ENCODE measurements at places on chromosomes 7 and 10.

DNA sequence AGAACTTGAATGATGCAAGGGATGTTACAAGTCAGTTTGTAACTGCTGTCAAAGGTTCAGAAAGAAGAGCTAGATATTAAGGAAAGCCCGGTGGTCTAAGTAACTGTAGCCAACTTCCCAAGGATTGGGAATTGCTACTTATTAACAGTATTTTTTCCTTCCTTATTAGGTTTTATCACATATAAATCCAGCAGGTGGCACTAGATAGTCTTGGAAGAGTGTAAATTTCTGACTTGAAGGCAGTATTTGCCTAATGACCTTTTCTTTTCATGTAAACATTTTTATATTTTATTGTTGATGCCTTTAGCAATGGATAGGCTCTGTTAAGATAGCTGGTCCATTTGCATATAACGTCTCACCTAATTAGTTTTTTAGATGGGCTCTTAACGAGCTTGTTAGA, 51.2 kb downstream of the ANLN start:
- DNase-seq: no peak

GRCh38 chr7:142717453-142717852, 31.8 kb upstream of the PRSS1 start:
- DNase-seq: peak; percentile 31

DNA sequence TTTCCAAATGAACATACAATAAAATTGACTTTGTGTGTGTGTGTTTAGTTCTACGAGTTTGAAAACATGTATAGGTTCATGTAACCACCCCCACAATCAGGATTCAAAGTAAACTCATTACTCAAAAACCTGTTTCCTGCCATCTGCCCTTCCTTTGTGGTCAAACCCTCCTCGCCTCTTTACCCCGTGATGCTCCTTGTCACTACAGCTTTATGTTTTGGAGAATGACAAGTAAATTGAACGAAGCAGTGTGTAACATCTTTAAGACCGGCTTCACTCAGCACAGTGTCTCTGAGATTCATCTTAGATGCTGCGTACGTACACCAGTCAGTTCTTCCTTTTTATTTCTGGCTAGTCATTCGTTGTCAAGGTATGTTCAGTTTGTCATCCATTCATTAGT, 54.6 kb upstream of the MKI67 start:
- peak; percentile 67 for DNase-seq

DNA sequence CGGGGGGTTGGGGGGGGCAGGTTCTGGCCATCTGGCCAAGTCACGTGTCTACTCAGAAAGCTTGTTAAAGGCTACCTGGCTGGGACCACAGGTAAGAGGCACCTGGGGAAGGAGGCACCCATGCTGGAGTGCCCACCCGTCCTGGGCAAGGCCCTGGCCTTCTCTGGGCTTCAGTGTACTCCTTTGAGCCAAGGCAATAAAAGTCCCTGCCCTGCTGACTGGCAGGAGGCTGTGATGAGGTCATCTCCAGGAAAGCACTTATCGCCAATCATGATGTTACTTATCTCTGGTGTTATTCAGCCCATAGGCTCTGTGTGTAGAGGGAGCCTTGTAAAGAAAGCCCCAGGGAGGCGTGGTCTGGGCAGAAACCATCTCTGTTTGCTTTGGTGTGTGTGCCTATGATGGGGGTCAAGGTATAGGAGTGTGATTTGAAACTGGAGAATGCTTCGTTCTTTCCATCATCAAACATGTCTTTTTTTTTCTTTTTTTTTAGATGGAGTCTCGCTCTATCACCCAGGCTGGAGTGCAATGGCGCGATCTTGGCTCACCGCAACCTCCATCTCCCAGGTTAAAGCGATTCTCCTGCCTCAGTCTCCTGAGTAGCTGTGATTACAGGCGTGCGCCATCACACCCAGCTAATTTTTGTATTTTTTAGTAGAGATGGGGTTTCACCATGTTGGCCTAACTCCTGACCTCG, 2.5 kb upstream of the CLDN4 start:
- no peak for DNase-seq

- peak; percentile 40 for DNase-seq
Observed at GRCh38 chr10:67785098-67785497, 52.9 kb downstream of the DNAJC12 start.

- DNase-seq: no peak
Observed at GRCh38 chr7:54904986-54905385, 113.8 kb upstream of the EGFR start.

- no peak for DNase-seq
Observed at GRCh38 chr10:72692744-72692993, 726 bp downstream of the MCU start.

- DNase-seq: no peak
Observed at GRCh38 chr7:45363669-45364068, 206.1 kb downstream of the RAMP3 start.

- no peak for DNase-seq
Observed at GRCh38 chr7:157415486-157415885, 78.7 kb downstream of the DNAJB6 start.

DNA sequence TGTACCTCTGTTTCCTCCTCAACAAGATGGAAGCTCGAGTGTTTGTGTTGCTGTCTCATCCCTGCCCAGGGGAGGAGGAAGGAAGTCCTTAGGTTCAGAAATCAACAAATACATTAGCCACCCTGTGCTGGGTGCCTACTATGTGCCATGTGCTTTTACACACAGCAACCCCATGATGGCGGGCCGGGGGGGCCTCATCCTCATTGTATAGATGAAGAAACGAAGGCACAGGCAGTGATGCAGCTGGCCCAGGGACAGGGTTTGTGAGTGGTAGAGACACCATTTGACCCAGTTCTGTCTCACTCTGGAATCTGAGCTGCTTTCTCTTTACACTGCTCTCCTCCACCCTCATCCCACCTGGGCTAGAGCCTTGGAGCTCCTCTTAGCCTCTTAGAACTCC, 1.9 kb upstream of the CALHM2 start:
- no peak for DNase-seq

- DNase-seq: no peak
Observed at GRCh38 chr7:158272509-158273137, 315.0 kb downstream of the PTPRN2 start.

GRCh38 chr10:36712695-36713094, 412.7 kb upstream of the ANKRD30A start:
- no peak for DNase-seq

DNA sequence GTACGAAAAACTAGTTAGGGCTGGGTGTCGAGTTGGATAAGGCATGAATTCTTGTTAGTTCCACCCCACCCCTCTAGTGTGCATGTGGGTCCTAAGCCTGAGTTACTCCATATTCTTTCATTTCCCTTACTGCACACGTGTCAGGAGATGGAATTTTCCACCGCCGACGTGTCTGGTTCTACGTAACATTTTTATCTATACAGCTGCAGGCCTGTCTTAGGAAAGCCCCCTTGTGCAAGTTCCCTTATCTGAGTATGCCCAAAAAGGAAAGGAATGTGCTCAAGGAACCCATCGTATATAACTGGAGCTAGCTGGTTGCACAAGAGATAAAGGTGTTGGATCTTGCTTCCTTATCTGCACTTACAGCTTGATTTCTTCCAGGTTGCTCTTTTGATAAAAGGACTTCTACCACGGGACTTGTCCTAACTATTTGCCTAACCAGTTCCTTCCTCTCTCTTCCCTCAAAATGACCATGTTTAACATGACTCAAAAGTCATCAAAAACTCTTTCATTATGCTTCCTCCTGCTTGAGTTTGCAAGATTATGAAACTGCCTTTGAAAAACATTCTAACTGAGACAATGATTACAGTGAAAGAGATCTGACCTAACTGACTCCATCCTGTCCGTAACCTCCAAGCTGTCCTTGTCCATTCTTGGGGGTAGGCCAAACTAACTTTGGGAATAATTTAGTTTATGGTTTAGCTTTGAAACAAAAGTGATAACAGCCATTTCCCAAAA, 181.4 kb downstream of the AKR1D1 start:
- DNase-seq: no peak

DNA sequence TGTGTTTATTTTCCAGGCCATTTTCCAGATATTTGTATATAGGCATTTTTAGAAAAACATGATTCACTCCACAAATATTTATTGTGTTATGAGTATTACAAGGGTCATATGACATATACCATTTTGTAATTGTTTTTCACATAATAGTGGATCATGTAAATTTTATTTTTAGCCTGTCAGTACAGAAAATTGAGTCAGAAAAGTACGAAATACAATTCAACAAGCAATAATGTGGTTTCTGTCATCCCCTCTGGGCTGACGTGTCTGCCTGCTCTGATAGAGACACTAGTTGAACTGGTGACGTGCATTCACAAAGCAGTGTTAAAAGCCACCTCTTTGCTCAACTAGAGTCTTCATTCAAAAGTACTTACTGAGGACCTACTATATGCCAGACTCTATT, 97.9 kb upstream of the STEAP1B start:
- DNase-seq: no peak

DNA sequence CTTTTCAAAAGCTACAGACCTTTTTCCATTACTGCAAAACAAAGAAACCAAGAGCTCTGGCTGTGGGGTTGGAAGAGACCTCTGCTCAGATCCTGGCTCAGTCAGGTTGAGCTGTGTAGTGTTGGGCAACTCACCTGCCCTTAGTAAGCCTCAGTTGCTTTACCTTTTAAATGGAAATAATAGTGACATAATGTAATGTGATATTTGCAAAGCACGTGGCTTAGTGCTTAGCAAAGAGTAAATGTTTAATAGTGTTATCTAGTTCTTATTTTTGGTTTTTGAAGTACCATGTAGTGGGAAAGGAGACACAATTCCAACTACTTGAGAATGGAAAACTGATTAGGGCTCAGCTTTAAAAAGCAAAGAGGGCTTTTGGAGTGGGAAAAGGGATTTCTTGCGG, 100.2 kb downstream of the SVIL start:
- DNase-seq: no peak

- DNase-seq: no peak
Observed at GRCh38 chr7:73921623-73922528, 60.9 kb downstream of the TMEM270 start.

GRCh38 chr10:70437721-70438120, 3.8 kb downstream of the NODAL start:
- no peak for DNase-seq

GRCh38 chr10:130458509-130458908, 322.3 kb downstream of the GLRX3 start:
- DNase-seq: no peak

GRCh38 chr10:994836-995558, 6.8 kb downstream of the GTPBP4 start:
- DNase-seq: no peak

DNA sequence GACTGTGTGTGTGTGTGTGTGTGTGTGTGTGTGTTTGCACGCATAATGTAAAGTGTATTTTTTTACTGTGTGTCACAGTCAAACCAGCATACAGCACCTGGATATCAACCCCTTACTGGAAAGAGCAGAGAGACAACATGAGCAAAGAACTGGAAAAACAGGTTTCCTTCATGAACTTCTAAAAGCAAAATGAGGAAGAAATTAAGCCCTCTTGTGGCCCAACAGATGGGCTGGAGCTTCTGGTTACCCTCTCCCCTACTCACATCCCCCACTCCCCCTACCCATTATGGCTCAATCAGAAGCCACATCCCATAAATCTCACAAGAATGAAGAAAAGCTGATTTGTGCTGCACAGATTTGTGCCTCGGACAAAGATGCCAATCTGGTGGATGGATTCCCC, 36.2 kb downstream of the PDE1C start:
- no peak for DNase-seq

DNA sequence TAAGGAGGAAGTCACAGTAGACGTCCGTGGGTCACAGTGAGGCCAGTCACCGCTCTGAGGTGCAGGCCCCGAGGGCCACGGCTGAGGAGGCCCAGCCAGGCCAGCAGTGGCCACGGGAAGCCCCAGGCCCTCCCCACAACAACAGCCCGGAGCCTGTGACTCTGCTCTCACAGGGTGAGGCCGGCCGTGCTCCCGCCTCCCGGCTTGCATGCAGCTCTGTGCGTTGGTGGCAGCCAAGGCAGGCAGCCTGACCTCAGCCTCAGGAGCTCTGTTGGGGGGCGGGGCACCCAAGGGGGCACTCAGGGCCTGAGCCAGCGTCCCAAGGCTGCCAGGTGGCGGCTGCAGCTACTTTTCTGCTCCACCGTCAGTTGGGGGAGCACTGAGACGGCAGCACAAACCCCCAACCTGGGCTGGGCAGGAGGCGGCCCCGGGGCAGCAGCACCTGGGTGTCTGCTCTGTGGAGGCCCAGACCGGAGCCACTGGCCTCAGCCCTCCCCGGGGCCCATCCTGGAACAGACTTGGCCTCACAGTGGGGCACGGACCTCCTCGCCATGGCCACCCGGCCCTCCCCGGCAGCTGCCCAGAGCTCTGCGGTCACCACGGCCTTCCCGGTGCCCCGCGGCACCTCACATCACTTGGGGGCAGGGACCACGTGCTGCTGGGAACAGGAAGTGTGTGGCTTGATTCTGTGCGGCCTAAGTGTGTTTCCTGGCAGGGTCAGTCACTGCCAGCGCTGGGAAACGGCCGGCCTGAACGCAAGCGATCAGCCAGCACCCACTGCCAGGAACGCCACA, 13.3 kb downstream of the CYP2W1 start:
- no peak for DNase-seq

- no peak for DNase-seq
Observed at GRCh38 chr10:52318822-52319464, 4.9 kb downstream of the DKK1 start.

GRCh38 chr10:124377101-124377500, 41.6 kb downstream of the OAT start:
- DNase-seq: no peak
